Activated T-cell treated with anti-CD3 and anti-CD28 coated beads, Interleukin-2, amount 50 U/mL, for 72 hours (primary cell): ENCODE measurements at places on chromosomes 2 and 18. TPM values are rescaled to one million over a fixed set of nuclear protein-coding genes. Genes with fewer than 3 reads are reported as not detected.

The FRZB gene
- not detected for total RNA-seq

The KCNS3 gene
- not detected for total RNA-seq

The KRTCAP3 gene
- total RNA-seq, result 13.4 TPM

The MYO5B gene
- 0.12 TPM for total RNA-seq

The MOCOS gene
- total RNA-seq, result 0.22 TPM

The ALPI gene
- total RNA-seq, result not detected

The LCLAT1 gene
- 46.6 TPM for total RNA-seq

The CDH2 gene
- not detected for total RNA-seq

The UGT1A6 gene
- total RNA-seq, result not detected

The AQP12B gene
- not detected for total RNA-seq

The DSG1 gene
- not detected for total RNA-seq

The CYP26B1 gene
- not detected for total RNA-seq

The TBC1D8 gene
- total RNA-seq, result 5.2 TPM

The FOXI3 gene
- not detected for total RNA-seq

- no peak for DNase-seq
- H3K4me3 ChIP-seq, result no peak overlapping the region
- no peak overlapping the region for H3K27ac ChIP-seq
- no peaks in the 10 kb centered on the region for H3K36me3 ChIP-seq
These were observed 109.6 kb upstream of the FSIP2 start for GRCh38 chr2:185628985-185629384.

- peak overlapping the region; percentile 90 for H3K4me3 ChIP-seq
- peaks cover 53% of the 10 kb centered on the region for H3K4me1 ChIP-seq
- peaks cover 7% of the 10 kb centered on the region for H3K36me3 ChIP-seq
- peak; percentile 42 for DNase-seq
- H3K27me3 ChIP-seq, result no peaks in the 10 kb centered on the region
These were observed 542 bp upstream of the CNNM3 start for GRCh38 chr2:96815326-96816126.

- H3K4me3 ChIP-seq, result no peak overlapping the region
- H3K4me1 ChIP-seq, result no peaks in the 10 kb centered on the region
- no peak overlapping the region for H3K27ac ChIP-seq
- DNase-seq, result no peak
- no peaks in the 10 kb centered on the region for H3K27me3 ChIP-seq
- no peaks in the 10 kb centered on the region for H3K36me3 ChIP-seq
These were observed 119.9 kb downstream of the ETAA1 start for GRCh38 chr2:67516899-67517530.

- H3K27me3 ChIP-seq, result no peaks in the 10 kb centered on the region
- peak overlapping the region; percentile 70 for H3K4me3 ChIP-seq
- peak; percentile 56 for DNase-seq
- peaks cover 2% of the 10 kb centered on the region for H3K36me3 ChIP-seq
- no peak overlapping the region for H3K27ac ChIP-seq
These were observed 33.3 kb downstream of the ANXA4 start for GRCh38 chr2:69774984-69775982.

- no peaks in the 10 kb centered on the region for H3K4me1 ChIP-seq
- no peaks in the 10 kb centered on the region for H3K36me3 ChIP-seq
- H3K27me3 ChIP-seq, result no peaks in the 10 kb centered on the region
- no peak overlapping the region for H3K4me3 ChIP-seq
- H3K27ac ChIP-seq, result no peak overlapping the region
These were observed 60.9 kb downstream of the KCTD1 start for GRCh38 chr18:26487437-26487836.

GRCh38 chr18:32683044-32683443 lies 89.8 kb downstream of the KLHL14 start:
- H3K4me3 ChIP-seq, result no peak overlapping the region
- H3K4me1 ChIP-seq, result no peaks in the 10 kb centered on the region
- no peak overlapping the region for H3K27ac ChIP-seq

DNA sequence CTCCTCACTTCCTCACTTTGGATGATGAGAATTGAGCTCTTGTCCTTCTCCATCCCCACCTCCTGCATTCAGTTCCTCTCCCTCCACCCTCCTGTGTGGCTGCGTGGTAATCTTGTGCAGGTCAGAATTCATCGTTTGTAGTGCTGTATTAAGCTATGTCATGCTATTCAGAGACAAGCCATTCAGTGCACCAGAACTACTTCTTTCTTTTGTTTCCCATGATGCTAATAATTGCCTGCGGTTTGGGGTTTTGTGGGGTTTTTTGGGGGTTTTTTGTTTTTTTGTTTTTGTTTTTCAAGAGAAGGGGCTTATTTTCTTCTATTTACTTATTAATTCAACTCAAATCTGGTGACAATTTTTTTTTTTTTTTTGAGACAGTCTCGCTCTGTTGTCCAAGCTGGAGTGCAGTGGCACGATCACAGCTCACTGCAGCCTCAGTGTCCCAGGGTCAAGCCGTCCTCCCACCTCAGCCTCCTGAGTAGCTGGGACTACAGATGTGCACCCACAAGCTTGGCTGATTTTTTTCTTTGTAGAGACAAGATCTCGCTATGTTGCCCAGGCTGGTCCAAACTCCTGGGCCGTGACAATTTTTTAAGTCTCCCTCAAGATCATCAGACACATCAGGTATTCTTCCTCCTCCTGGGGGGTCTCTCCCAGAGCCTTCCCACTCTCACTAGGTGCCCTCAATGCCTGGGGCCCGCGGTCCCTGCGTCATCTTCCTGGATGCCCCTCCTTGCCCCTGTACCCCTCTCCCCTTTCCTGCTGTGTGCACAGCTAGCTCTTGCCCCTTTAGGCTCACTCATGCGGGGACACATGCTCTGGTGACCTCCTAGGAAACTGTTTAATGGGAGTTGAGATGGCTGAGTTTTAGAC lies 37.8 kb downstream of the MAL start:
- peak overlapping the region; percentile 16 for H3K4me3 ChIP-seq
- H3K4me1 ChIP-seq, result peaks cover 34% of the 10 kb centered on the region
- peak overlapping the region; percentile 64 for H3K27ac ChIP-seq
- no peaks in the 10 kb centered on the region for H3K27me3 ChIP-seq
- DNase-seq, result no peak

- H3K4me3 ChIP-seq, result no peak overlapping the region
- no peaks in the 10 kb centered on the region for H3K36me3 ChIP-seq
- DNase-seq, result no peak
- H3K27me3 ChIP-seq, result peaks cover 8% of the 10 kb centered on the region
- no peaks in the 10 kb centered on the region for H3K4me1 ChIP-seq
These were observed 37.2 kb downstream of the SOX11 start for GRCh38 chr2:5729416-5729815.

- H3K4me1 ChIP-seq, result no peaks in the 10 kb centered on the region
- H3K4me3 ChIP-seq, result no peak overlapping the region
- H3K27me3 ChIP-seq, result no peaks in the 10 kb centered on the region
- DNase-seq, result no peak
These were observed 110.5 kb upstream of the TACR1 start for GRCh38 chr2:75309596-75310463.

DNA sequence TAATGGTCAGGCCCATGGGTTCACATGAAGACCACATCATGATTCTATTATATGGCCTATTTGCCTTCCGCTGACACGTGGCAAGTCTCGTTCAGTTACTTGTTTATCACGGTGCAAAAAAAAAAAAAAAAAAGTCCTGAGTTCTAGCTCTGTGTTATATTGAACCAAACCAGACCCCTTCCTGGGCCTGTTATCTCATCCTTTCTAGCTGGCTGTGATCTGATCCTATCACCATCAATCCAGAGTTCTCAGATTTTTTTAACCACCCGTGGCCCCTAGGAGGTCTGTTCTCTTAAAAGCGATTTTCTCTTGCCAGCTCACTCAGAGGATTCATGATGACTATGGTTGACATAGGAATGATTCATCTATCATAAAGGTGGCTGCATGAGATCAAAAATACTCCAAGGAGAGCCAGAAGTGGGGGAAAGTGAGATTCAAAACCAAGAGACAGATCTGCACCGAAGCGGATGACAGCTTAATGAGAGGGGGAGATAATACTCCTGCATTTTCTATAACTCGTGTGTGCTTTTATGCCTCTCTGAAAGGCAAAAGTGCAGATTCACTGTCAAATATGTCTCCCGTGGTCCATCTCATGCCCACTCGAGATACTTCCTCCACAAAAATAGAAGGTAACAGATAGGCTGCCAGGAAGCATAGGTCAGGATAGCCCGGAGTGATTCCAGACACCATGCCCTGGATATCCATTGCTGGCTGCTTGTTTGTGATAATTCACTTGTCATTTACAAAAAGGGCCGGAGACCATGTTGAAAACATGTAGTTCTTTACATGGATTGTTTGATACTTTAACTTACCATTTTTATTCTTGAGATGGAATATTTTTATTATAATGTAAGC lies 505.7 kb upstream of the KLHL29 start:
- no peak for DNase-seq
- H3K4me3 ChIP-seq, result no peak overlapping the region
- H3K27me3 ChIP-seq, result no peaks in the 10 kb centered on the region
- H3K36me3 ChIP-seq, result no peaks in the 10 kb centered on the region
- H3K27ac ChIP-seq, result no peak overlapping the region

DNA sequence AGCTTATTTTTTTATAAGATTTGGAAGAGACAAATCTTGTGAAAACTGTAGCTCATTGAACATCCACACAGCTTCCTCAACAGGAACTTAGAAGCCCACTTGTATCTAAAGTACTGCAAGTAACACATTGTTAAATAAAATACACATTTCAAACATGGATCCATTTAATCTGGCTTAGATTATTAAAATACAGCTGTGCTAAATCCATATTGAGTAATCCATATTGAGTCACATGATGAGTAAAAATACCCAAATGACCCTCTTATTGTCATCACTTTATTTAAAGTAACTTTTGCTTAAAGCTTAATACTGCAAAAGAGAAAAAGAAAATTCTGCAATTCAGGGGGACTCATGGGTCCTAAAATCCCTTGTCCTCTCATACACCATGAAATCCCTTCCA lies 133.3 kb downstream of the OSR1 start:
- no peaks in the 10 kb centered on the region for H3K36me3 ChIP-seq
- no peaks in the 10 kb centered on the region for H3K4me1 ChIP-seq
- no peaks in the 10 kb centered on the region for H3K27me3 ChIP-seq
- DNase-seq, result no peak
- no peak overlapping the region for H3K4me3 ChIP-seq
- H3K27ac ChIP-seq, result no peak overlapping the region

DNA sequence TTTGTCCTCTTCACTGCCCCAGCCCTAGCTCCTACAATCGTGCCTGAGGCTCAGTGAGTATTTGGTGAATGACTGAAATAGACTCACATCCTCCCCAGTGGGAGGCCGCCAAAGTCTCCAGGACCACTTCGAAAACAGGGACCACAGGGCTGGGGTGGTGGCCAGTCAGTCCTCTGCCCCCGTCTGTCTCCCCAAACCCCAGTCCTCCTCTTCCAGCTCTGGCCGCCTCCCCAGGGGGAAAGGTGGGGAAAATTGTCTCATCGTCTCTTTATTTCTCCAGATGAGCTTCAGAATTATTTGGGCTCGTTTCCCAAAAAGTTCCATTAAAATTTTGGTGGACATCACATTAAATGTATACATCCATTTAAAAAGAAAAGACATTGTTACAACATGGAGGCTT lies 43.5 kb downstream of the NPPC start:
- H3K27me3 ChIP-seq, result peaks cover 46% of the 10 kb centered on the region
- H3K4me3 ChIP-seq, result no peak overlapping the region
- H3K27ac ChIP-seq, result no peak overlapping the region
- H3K4me1 ChIP-seq, result no peaks in the 10 kb centered on the region
- no peaks in the 10 kb centered on the region for H3K36me3 ChIP-seq

DNA sequence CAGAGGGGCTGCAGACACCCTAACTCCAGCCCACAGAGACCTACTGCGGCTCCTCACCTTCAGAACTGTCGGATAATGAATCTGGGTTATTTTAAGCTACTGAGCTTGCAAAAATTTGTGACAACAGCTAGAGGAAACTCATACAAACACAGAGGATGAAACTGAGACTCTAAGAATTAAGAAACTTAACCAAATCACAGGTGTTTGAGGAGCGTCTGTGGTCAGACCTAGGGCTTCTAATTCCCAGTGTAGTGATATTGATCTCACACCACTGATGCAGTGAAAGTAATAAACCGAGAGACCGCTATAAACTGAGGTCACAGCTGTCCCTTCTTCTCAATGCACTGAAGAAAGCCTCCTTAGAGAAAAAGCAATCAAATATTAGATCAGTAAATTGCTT lies 110.1 kb downstream of the RGPD3 start:
- H3K27me3 ChIP-seq, result peaks cover 11% of the 10 kb centered on the region
- no peaks in the 10 kb centered on the region for H3K36me3 ChIP-seq
- H3K4me3 ChIP-seq, result no peak overlapping the region
- no peak overlapping the region for H3K27ac ChIP-seq
- no peak for DNase-seq

- peaks cover 45% of the 10 kb centered on the region for H3K4me1 ChIP-seq
- DNase-seq, result peak; percentile 37
- H3K4me3 ChIP-seq, result no peak overlapping the region
- H3K27ac ChIP-seq, result peak overlapping the region; percentile 36
- H3K27me3 ChIP-seq, result no peaks in the 10 kb centered on the region
- peaks cover 3% of the 10 kb centered on the region for H3K36me3 ChIP-seq
These were observed 138.4 kb downstream of the EIPR1 start for GRCh38 chr2:3238951-3239841.

GRCh38 chr2:50831676-50832075 lies 200.3 kb downstream of the NRXN1 start:
- no peaks in the 10 kb centered on the region for H3K4me1 ChIP-seq
- no peak overlapping the region for H3K27ac ChIP-seq
- no peak overlapping the region for H3K4me3 ChIP-seq
- DNase-seq, result no peak

- H3K4me3 ChIP-seq, result no peak overlapping the region
- H3K27ac ChIP-seq, result no peak overlapping the region
- no peak for DNase-seq
- H3K27me3 ChIP-seq, result no peaks in the 10 kb centered on the region
- no peaks in the 10 kb centered on the region for H3K4me1 ChIP-seq
- no peaks in the 10 kb centered on the region for H3K36me3 ChIP-seq
These were observed 176.7 kb upstream of the SLC8A1 start for GRCh38 chr2:40628556-40628955.

DNA sequence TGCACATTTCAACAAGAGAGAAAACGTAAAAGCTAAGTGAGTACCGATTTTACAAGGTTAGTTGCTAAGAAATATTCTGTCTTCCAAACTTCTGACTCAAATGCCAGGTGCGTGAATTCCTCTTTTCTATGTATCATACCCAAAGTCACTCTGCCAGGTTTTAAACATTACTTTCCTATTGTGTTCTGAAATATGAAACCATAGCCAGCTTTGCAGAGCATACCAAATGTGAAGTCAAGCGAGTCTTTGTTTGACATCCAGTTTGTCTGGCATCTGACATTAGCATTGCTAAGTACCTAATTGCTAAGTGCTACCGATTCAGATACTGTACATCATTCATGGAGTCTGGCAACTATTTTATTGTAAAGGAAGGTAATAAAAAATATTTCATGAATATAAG lies 321.9 kb upstream of the GALNT5 start:
- no peaks in the 10 kb centered on the region for H3K36me3 ChIP-seq
- H3K4me3 ChIP-seq, result no peak overlapping the region
- no peak for DNase-seq
- no peaks in the 10 kb centered on the region for H3K4me1 ChIP-seq
- H3K27ac ChIP-seq, result no peak overlapping the region

GRCh38 chr2:26757873-26758789 lies 6.0 kb upstream of the SLC35F6 start:
- peak overlapping the region; percentile 22 for H3K4me3 ChIP-seq
- DNase-seq, result peak; percentile 68
- H3K36me3 ChIP-seq, result no peaks in the 10 kb centered on the region
- H3K4me1 ChIP-seq, result peaks cover 18% of the 10 kb centered on the region
- H3K27me3 ChIP-seq, result no peaks in the 10 kb centered on the region
- H3K27ac ChIP-seq, result peak overlapping the region; percentile 49

GRCh38 chr2:151947813-151948165 lies 119.6 kb upstream of the ARL5A start:
- DNase-seq, result no peak
- H3K27me3 ChIP-seq, result peaks cover 14% of the 10 kb centered on the region
- no peaks in the 10 kb centered on the region for H3K36me3 ChIP-seq
- no peak overlapping the region for H3K4me3 ChIP-seq
- H3K27ac ChIP-seq, result no peak overlapping the region
- H3K4me1 ChIP-seq, result peaks cover 6% of the 10 kb centered on the region
